ENCODE measurements at places on chromosomes 2 and 18.

- no peak for DNase-seq
Observed at GRCh38 chr2:152464851-152465470, 130.0 kb downstream of the FMNL2 start.

DNA sequence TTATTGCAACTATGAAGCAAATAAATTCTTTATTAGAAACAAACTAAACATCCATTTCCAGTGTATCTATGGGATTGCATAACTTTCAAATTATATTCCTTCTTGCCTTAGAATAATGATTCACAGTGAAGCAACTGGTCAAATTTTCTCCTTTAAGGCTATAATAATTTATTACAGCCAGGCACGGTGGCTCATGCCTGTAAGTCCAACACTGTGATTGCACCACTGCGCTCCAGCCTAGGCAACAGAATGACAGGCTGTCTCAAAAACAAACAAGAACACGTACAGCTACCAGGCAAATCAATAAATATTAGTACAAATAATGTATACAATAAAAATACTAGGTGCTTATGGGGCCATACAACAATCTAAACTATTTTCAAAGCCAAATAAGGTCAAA lies 1416.2 kb downstream of the LRP1B start:
- no peak for DNase-seq

DNA sequence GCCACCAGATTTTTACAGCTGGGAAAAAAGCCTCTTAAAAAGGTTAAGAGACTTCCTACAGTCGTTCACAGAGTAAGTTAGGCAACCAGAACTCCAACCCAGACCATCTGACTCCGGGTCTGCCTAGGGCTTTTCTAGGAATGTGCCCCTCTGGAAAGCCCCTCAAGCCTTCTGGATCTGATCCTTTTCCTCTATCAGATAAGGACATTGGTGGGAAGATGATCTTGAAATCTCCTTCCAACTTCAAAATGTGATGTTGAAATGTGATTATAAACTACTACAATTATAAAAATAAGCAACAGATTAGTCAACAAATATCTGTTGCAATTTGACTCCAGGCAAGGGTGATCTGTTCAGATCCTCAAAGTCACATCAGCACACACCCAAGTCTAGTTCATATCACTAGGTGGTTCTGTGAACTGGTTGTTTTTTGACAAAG lies 270.4 kb downstream of the ARHGAP15 start:
- DNase-seq, result no peak

DNA sequence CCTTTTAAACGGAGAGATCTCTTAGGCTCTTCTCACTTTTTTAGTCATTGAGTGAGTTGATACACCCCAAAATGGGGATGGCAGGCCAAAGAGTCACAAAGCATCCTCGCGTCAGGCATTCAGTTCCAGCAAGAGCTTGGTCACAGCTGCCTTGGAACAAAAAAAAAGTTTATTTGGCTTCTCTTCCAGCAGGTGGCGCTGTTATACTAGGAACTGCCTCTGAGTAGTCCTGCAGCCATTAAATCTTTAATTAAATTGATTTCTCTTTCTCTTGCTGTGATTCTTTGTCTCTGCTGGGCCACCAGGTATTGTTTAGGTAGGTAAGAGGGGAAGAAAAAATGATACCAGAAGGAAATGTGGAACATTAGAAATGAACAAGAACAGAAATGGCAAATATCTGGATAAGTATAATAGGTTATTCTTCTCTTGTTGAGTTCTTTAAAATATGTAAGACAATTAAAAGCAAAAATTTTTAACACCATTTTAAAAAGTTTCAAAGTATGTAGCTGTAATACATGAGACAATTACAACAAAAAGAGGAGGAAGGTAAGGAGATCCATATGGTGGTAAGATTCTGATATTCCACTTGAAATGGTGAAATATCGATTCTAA lies 175.1 kb downstream of the GALNT1 start:
- DNase-seq, result no peak

DNA sequence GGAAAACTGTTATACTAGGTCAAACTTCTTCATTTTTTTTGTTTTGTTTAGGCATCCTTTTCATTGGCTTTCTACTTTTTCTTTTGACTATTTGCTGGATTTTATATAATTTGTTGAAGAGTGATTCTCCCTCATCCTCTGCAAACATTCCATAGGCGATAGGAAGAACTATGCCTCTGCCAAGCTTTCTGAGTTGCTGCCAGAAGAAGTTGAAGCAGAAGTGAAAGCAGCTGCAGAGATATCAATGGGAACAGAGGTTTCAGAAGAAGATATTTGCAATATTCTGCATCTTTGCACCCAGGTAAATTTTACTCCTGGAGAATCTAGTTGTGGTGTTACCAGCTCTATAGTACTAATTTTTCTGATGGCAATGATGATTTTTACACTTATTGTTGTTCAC lies 25.4 kb downstream of the NOP58 start:
- DNase-seq, result no peak

DNA sequence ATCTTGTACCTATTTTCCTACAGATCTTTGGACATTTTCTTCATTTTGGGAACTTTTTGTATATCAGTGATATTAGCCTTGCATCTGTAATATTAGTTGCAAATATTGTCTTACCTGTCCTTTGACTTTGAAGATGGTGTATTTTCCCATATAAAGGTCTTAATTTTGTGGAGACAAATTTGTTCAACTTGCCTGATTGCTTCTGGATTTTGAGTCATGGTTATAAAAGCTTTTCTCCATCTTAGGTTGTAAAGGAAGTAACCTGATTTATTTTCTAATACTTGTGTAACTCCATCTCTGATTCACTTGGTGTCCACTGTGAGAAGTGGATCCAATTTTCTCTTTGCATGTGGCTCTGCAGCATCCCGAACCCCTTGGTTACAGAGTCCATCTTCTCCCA lies 97.7 kb upstream of the OTOS start:
- no peak for DNase-seq

Data from left forelimb (tissue), 1 donor.